ENCODE measurements at places on chromosomes 4 and X.

DNA sequence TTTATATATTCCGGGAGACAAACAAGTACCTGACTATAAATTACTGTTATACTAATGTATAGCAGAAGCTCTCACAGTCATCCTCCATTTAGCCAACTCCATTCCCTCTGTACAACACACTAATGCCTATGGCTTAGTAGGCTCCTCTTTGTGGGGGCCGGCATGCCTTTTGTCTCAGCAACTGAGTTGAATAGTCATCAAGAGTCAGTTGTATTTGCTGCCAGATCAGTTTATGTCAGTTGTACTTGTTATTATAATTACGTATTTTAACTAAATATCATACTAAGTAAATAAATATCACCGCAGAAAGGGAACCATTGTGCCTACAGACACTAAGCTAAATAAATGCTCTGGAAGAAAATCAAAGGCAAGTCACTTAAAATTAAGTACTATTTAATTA, 9.9 kb downstream of the PRMT9 start:
- DNase-seq, result no peak

GRCh38 chrX:116232833-116233232, 62.3 kb downstream of the AGTR2 start:
- DNase-seq, result no peak

DNA sequence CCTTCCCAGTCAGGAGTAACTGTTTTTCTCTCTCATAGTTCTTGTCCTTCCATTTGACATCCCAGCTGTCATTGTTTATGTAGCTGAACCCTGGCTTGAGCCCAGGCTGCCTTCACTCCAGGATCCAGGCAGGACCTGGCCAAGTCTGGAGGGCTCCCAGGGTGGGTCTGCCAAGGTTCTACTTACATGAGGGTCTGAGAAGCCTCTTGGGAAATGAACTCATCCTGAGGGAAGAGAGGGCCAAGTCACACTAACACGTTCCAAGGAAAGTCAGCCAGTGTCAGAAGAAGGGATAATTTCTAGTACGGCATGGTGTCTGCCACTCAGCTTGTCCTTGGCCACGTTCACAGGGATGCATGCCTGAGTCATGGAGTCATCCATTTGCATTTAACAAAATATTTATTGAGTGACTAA, 54.8 kb upstream of the SRD5A3 start:
- no peak for DNase-seq

- no peak for DNase-seq
Measured at GRCh38 chr4:71275004-71275403, 63.8 kb upstream of the SLC4A4 start.

DNA sequence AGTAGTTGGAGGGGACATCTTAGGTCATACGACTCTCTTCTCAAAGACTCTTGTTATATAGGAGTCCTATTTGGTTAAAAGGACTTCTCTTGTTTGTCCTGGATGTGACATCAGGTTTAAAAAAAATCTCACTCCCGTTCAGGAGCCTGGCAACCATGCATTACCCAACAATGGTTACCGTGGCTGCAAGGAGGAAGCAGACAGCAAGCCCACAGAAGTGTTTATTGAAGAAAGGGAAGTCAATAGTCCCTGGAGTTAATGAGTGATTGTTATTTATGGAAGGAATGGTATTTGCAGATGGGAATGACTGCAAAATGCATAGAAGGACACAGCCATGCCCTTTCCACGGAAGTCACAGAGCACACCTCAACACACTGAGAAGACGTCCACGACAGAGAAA, 75.9 kb upstream of the ENPP6 start:
- peak; percentile 56 for DNase-seq

DNA sequence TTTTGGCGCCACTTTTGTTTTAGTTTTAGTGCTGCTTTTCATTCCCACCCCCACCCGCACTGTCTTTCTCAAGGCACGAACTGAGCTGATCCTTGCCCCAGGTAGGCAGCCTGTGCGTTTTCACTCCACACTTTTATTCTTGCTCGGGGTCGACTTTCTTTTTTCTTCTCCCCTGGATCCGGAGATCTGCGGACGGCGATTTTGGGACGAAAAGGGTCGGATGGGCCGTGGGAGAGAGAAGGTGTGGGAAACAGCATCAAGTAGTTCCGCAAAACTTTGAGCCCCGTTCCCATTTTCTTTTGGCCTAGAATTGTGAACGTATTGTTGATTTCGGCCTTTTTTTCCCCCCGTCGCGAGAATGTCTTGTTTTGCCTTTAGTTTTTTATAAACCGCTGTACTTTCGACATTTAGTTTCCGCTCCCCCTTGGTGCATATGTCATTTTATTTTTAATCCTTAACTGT, 531 bp downstream of the STAG2 start:
- DNase-seq, result no peak

DNA sequence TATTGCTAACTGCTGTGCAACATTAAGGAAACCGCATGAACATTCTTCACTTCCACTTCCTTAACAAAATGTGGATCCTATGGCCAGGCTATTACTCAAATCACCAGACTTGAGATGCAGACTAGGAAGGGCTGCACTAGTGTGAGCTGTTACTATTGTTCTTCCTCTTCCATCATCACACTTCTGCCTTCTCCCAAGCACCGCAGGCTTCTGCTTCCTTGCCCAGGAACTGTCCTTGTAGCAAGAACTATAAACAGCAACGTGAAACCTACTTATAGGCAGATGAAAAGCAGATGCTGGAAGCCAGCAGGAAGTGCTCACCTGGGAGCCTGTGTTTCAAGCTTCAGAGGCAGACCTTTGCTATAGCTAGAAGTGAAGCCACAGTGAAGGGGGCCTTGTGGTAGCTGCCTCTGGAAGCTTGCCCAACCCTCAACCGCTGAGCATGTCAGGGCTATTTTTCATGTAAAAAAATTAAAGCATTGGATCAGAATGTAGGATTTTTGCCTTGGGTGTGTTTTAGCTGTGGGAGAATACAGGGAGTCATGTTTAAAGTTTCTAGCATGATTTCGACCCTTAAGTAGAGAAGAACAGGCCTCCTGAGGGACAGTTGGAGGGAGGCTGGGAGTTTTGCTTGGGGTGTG, 43.9 kb downstream of the CLNK start:
- DNase-seq, result peak; percentile 9

- DNase-seq, result no peak
Measured at GRCh38 chr4:5821665-5822358, 71.1 kb downstream of the CRMP1 start.
